ENCODE measurements at places on chromosomes 16 and 17. TPM values are rescaled to one million over a fixed set of nuclear protein-coding genes. Genes with fewer than 3 reads are reported as not detected.

KRT36 gene
- not detected for total RNA-seq

- peak; percentile 61 for DNase-seq
Observed at GRCh38 chr17:37770631-37771518, 26.0 kb upstream of the HNF1B start.

DNA sequence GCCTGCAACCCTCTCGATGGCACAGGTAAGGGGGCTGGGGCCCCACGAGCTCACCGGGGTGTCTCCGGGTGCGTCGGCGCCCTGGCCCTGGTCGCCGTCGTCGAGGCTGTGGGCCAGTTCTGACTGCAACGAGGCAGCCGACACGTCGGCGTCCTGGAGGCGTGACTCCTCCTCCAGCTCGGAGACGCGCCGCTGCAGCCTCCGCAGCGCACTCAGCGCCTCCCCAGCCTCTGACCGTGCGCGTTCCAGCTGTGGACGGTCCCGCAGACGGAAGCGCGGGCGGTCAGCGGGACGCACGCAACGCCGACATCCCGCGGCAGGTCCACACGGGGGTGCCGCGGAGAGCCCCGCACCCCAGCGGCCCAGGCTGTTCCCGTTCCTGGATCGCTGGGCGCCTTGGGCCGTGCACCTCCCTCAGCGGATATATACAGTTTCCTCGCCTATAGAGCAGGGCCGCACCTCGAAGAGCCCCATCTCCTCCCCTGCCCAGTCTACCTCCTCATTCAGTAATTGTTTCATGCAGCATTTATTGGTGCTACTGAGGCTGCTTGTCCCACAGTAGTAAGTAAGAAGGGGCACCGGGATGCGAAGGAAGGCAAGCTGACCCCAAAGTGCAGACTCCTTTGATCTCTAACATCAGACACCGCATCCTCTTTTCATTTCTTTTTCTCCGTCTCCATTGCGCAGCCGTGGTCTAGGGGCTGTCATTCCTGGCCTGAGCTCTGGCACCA is 5.8 kb downstream of the THOC6 start:
- peak; percentile 75 for DNase-seq

MPV17L gene
- total RNA-seq: 7.2 TPM

FLYWCH1 gene
- total RNA-seq: 35.8 TPM

FNDC8 gene
- total RNA-seq: not detected

AHSP gene
- not detected for total RNA-seq

KRT9 gene
- not detected for total RNA-seq

GRCh38 chr17:64687961-64688360 is 25.9 kb upstream of the SMURF2 start:
- no peak for DNase-seq

- no peak for DNase-seq
Observed at GRCh38 chr16:6645768-6646568, 686.7 kb upstream of the RBFOX1 start.

DNA sequence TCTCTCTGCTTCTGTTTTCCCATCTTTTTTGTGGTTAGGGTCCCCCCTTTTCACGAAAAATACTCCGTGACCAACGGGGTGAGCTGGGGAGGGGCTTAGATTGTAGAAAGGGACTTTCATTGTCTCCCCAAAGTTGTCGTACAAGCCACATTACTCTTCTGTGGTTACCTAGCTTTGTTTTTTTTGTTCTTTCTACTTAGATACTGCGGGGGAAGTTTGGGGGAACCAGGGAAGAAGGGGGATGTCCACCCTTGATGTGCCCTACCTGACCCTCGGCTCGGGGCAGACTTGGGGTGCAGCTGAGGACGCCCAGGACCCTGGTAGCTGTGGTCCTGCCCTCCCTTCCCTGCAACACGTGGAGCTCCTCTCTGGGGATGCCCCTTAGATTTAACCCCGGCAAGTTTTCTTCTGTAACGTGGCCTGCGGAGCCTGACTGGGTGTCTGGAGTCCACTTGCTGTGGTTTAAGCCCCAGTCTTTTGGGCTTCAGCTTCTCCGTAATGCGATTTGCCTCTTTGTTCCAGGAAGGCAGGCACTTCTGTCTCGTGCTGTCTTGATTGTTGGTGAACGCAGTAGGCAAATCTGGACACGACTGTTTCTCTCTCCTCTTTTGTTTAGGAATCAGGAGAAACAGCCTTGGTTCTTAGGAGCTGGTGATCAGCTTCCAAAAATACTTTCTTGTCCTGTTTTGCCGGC is 892 bp downstream of the ABCC1 start:
- no peak for DNase-seq

- no peak for DNase-seq
Observed at GRCh38 chr17:1212946-1213345, 33.2 kb upstream of the ABR start.

Measured in right cardiac atrium (tissue), 5 donors.